GM19239 (cell line): ENCODE measurements at places on chromosomes 2 and 18.
A peak's percentile ranks its signal among the peaks of the same experiment; 100 is the strongest.

DNA sequence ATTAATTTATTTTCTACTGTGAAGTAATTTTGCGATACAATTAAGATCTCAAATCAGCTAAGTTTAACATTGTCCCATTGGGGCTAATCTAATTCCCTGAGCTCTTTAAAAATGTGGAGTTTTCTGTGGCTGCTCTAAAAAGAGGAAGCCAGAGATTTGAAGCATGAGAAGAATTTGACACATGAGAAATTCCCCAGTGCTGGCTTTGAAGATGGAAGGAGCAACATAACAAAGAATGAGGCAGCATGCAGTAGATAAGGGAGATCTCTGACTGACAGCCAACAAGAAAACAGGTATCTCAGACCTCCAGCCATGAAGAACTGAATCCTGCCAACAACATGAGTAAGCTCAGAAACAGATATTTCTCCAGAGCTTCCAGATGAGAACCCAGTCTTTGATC, 308.4 kb downstream of the ZNF804A start:
- no peak for DNase-seq

DNA sequence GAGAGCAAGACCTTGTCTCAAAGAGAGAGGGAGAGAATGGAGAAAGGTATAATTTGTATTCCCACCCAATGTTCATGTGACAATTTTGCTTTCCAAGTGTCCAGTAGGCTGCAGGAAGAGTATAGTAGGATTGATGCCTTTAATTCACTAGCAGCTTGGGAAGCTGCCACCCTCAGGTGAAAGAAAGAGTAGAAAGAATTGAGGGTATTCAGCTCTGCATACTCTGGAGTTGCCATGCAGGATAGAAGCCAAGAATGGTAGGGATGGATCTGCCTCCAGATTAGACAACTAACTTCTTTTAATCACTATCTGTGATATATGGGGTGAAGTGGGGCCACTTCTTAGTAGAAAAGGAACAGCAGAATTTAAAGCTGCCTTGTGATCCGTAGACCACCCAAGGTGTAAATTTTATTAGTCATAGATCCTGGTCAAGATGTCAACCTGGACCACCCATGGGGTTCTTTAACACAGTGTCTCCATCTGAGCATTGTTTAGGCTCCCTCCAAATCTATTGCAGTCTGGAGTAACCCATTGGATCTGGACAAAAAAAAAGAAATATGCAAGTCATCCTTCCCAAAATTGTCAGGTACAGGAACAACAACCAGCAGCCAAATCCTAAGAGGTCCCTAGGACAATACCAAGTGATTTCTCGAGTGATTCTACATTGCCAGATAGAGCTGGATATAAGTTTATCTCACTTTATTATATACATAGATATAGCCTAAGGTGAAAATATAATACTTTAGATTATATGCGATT, 33.1 kb upstream of the DTNA start:
- DNase-seq: no peak

- DNase-seq: no peak
Measured at GRCh38 chr2:229467783-229468182, 196.7 kb upstream of the PID1 start.

DNA sequence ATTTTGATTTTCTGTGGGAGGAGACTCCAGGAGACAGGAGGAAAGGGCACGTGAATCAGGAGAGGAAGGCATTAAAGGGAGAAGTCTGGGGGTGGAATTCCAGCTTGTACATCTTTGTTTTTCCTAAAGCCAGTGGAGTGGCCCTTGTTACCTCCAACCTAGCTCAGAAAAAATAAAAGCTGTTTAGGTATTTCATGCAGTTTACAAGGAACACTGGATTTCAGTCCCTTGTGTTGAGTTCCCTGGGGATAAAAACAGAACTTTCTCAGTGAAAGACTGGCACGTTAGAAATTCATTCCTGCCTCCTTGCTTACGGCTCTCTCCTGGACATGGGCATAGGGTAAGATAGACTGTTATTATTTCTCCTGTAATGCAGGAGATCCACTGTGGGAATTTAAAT, 170.2 kb downstream of the ZEB2 start:
- no peak for DNase-seq

GRCh38 chr2:50879457-50879856, 152.5 kb downstream of the NRXN1 start:
- DNase-seq: no peak

DNA sequence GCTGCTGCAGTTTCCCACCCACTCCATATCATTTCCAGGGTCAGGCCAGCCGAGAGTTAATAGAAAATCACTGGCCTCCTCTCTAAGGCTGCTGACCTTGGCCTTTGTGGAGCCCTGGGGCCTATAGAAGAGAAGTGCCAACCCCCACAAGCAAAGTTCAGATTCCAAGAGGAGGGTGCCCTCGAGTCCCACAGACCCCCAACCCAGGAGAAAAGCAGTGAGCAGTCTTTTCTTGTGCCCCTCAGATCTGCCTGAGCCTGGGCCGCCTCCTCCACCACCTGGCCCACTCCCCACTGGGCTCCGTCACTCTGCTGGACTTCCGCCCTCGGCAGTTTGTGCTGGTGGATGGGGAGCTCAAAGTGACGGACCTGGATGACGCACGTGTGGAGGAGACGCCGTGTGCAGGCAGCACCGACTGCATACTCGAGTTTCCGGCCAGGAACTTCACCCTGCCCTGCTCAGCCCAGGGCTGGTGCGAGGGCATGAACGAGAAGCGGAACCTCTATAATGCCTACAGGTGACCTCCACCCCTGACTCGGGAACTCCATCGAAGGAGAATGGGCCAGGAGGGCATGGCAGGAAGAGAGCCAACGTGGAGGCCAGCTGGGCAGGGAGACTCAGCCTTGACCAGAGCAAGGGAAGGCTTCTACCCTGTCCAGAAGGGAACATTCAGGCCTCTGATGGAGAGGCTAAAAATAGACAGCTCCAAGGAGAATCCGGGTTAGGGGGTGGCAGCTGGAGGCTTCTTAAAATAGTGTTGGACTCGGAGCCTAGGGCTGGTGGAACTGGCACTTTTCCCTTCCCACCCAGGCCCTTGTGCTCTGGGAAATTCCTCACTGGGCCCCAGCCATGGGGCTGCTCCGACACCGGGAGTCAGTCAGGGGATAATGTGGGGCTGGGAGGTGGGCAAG, 6.2 kb downstream of the PKDCC start:
- DNase-seq: no peak

- DNase-seq: no peak
Measured at GRCh38 chr2:219998107-219998506, 370.7 kb downstream of the SLC4A3 start.

DNA sequence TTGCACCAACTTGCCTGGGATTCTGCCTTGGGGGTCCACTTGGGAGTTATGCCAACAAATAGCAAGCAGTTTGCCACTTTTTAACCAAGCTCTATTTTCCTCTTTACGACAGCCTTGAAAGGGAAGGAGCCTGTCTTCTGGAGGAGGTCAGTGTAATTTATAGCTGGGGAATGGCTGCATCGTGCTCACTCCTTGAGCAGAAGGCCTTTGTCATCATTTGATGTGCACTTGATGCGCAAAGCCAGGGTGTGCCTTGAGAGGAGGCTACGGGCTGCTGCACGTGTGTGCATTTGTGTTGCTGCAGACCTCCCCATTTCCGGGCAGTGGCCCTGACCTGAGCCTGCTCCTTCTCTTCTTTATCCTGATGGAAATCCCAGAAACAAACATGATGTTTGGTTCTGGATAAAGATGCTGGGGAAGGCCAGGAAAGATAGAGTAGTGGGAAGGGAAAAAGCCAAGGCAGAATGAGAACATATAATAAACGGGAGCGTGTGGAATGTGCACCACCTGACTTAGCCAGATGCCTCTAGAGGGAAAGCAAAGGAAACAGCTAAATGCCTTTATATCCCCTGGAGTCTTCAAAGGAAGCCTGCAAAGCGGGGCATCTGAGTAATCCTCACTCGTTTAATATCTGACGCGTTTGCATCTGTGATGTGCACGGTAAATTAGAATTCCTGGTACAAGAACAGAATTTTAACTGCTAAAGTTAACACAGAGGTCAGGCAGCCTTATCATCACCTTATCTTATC, 68.3 kb upstream of the ZNF521 start:
- DNase-seq: no peak

- DNase-seq: no peak
Measured at GRCh38 chr18:42525905-42526304, 570.9 kb downstream of the PIK3C3 start.

- peak; percentile 9 for DNase-seq
Measured at GRCh38 chr2:179129574-179130238, 79.8 kb upstream of the CCDC141 start.

DNA sequence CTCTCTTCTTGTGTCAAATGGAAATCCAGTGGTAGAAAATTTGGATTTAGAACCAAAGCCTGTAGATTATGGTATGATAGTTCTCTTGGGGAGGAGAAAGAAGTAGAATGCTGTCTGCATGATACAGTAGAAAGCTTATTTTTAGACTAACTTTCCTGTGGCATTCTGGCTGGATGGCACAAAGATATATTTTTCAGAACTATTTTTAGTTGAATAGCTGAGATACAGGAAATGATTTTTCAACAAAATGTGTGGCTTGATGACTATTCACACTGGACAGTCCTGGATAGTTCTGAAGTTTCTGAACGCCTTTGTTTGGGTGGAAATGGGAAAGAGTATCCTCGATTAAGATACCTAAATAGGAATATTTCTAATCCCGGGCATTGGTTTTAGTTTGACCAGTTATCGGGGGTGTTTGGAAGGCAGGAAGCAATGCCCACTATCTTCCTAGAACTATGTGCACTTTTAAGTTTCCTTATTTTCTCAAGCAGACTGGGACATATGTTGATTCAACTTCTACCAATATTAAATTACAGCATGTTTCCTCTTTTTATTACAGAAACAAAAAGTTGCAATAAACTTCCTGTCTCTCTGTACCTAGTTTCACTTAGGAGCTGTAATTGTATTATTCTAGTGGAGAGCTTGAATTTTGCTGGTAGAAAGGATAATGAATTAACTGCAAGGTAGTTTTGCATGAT, 32.1 kb downstream of the GDF7 start:
- DNase-seq: no peak

DNA sequence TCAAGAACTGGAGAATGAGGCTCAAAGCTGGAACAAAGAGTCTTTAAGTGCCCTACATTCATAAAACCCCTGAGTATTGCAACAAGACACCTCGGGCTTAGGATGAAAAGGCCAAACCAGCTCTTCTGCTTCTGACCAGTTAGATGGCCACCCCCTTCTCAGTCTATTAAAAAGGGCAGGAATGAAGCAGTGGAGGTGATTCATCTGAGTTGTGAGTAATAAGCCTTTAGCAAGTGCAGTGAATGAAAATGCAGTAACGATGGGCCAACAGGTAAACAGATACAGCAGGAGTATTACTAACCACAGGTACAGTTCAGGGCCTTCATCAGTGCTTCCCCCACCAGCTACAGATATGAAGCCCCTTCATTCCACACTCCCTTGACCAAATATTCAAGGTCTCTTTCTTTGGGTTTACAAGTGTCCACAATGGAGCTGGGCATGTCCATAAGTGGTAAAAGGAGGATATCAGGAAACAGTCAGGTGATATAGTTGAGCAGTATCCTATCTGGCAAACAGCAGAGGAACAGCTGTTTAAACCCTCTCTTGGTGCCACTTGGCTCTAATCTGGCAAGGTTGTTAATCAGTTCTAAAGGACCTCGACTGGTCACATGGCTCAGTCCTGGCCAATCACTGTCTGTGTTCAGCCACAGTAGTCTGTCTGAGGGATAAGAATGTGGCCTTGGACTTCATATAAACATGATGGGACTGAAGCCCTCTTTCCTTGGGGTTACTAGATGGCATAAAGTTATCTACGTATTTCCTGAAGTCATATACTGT, 17.8 kb downstream of the SERPINB13 start:
- DNase-seq: no peak

DNA sequence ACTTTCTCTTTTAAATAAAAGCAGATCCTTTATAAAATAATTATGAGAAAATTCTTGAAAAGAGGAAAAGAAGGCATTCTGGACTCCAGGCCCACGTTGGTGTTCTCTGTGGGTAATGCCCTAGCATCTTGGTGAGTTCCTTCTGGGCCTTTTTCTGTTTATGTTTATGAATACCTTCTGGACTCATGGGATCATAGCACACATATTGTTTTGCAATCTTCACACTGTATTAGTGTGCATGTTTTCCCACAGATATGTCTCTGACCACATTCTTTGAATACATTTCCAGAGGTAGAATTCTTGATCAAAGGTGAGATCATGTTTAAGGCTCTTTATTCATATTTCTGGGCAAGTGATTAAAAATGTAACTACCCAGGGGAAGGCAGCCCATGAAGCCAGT, 15.9 kb downstream of the GLI2 start:
- DNase-seq: no peak

- DNase-seq: no peak
Measured at GRCh38 chr18:54254265-54254758, 15.0 kb upstream of the POLI start.

GRCh38 chr18:49563130-49563540, 1.3 kb downstream of the LIPG start:
- no peak for DNase-seq
